Posterior vena cava (tissue), 2 donors: ENCODE measurements at places on chromosomes 12 and 14. TPM values are rescaled to one million over a fixed set of nuclear protein-coding genes. Genes with fewer than 3 reads are reported as not detected.

- DNase-seq, result no peak
These were observed 36.8 kb upstream of the TUBA1A start for GRCh38 chr12:49225576-49226166.

DNA sequence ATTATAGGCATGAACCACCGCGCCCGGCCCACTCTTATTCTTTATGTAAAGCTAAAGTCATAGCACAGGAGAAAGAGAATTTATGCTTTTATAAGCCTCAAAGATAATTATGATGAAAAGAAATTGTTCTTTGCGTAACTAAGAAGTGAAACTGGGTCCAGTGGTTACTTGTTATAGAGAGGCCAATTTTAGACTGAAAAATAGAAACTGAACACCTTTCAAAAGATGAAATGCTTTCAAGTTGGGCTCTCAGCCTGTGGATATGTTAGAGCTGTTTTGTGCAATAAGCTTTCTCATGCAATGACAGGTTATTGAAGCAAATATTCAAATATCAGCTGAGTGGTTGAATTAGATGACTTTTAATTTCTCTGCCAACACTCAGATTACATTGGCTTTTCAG is 7.9 kb downstream of the TMEM253 start:
- DNase-seq, result no peak

DNA sequence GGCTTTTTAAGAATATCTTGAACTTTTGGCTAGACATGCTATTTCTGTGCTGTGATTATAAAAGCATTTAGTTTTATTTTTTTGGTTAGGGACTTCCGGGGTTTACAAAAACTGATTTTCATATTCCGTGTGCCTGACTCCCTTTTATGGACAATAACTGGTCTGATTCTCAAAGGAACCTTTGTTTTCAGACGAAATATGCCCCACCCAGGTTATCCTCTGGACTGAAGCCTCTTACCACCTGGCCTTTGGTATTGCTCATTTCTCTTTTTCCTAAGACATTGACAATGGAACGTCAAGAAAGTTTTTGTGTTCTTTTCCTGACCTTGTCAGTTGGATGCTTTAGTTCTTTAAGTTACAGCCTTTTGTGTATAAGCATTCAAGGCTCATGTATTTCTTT is 10.8 kb downstream of the TIGAR start:
- DNase-seq, result no peak

GRCh38 chr14:89990623-89991275 is 35.0 kb downstream of the TDP1 start:
- no peak for DNase-seq

DNA sequence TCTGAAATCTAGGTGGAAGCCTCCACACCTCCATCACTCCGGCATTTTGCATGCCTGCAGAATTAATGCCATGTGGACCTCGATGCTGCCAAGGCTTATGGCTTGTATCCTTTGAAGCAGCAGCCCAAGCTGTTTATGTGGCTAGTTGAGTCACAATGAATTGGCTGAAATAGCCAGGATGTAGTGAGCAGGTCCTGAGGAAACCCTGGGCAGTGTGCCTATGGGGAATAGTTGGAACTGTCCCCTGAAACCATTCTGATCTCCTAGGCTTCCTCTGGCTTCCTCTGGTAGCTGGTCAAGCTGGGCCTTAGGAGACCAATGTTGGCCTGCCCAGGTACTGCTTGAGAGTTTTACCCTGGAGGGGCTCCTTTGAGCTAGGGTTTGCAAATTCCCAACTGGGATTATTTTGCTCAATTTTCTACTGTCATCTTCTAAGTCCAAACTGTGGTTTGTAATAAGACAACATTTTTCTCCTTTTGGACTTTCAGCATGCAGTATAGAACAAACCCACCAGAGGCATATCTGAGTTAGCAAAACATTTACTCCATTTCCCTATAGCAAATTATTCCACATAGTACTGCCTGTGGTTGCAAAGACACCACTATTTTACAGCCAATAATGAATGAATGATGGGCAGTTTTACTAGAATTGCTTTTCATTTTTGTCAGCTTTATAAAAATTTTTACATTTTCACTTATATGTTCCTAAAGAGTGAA is 85.1 kb upstream of the AMIGO2 start:
- no peak for DNase-seq

DNA sequence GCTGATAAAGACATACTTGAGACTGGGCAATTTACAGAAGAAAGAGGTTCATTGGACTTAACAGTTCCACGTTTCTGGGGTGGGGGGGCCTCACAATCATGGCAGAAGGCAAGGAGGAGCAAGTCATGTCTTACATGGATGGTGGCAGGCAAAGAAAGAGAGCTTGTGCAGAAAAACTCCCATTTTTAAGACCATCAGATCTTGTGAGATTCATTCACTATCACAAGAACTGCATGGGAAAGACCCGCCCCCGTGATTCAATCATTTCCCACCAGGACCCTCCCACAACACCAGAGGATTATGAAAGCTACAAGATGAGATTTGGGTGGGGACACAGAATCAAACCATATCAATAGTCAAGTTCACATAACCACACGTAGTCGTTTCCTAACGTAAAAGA is 85.5 kb downstream of the USP15 start:
- DNase-seq, result no peak

The GCH1 gene
- 6.9 TPM for total RNA-seq

The ALKBH1 gene
- 6.7 TPM for total RNA-seq

The LBHD2 gene
- total RNA-seq, result not detected
